ENCODE measurements at places on chromosomes 12 and 14. TPM values are rescaled to one million over a fixed set of nuclear protein-coding genes. Genes with fewer than 3 reads are reported as not detected.

KRT85 gene
- not detected for total RNA-seq

SLC10A1 gene
- not detected for total RNA-seq

RACGAP1 gene
- 54.1 TPM for total RNA-seq

PMCH gene
- total RNA-seq, result 0.09 TPM

TBX3 gene
- 3.2 TPM for total RNA-seq

Data from endothelial cell of coronary artery (primary cell).